ENCODE measurements at places on chromosomes 3 and 15.

- no peak for DNase-seq
Measured at GRCh38 chr3:148992027-148992634, 791 bp downstream of the GYG1 start.

DNA sequence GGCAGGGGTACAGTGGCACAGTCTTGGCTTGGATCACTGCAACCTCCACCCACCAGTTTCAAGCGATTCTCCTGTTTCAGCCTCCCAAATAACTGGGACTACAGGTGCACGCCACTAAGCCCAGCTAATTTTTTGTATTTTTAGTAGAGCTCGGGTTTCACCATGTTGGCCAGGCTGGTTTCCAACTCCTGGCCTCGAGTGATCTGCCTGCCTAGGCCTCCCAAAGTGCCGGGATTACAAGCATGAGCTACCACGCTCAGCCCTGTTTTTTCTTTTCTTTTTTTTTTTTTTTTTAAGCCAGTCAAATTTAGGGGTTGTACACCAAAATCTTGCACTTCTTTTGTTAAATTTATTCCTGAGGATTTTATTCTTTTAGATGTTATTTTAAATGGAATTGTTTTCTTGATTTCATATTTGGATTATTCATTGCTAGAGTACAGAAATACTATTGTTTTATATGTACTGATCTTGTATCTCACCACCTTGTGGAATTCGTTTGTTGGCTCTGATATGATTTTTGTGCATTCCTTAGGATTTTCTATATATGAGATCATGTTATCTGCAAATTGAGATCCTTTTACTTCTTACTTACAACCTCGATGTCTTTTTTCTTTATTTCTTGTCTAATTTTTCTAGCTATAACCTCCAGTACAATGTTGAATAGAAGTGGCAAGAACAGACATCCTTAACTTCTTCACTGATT lies 65.6 kb downstream of the ZNF609 start:
- no peak for DNase-seq

GRCh38 chr3:131033480-131034080 lies 6.9 kb downstream of the NEK11 start:
- peak; percentile 86 for DNase-seq

DNA sequence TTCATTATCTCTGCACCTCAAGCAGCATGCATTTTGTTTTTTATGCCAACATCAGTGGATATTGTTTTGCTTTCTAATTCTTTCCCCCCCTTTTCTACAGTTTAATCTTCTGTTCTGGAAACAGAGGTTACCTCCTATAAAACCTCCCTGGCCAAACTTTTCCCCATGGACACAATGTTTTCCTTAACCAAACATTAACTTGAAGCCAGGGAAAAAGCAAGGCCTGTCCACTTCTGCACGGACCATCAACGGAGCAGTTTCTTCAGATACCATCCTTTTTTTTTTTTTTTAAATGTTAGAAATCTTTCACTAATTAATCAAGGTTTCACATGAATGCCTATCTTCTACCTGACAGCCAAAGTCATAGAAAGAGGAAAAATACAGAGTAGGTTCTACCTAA lies 127.0 kb downstream of the ADAMTS9 start:
- no peak for DNase-seq

DNA sequence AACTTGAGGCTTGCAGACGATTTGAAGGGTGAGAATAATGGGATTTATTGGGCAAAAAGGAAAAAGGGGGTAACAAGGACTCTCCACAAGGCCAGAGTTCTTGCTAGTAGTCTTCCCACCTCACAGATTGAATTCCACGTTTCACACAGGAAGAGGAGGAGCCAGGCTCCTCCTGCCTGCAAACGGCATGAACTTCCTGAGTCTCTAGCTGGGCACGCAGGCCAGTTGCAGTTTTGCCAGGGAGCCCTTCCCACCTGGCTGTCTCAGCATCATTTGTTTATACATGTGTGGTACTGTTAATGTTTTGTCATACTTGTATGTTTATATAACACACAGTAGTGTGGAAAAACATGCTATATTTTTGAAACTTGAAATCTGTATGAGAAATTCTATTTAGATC lies 155.0 kb downstream of the NLGN1 start:
- DNase-seq: no peak

GRCh38 chr3:170529346-170529745 lies 56.5 kb downstream of the SLC7A14 start:
- DNase-seq: no peak

DNA sequence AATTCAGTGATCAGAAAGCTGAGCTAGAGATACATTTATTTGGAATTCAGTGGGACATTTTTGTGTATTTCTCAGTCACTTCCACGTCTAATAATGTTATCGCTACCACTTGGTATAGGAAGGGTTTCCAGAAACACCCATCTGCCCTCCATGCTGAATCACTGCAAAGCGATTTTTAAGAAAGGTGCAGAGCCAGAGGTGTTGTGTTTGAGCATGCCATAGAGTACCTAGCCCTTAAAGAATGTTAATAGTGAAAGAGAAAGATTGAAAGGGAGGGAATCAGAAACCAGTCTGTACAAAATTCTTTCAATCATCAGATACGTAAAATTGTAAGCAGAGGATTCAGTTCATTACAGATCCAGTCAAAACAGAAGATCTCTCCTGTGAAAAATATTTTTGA lies 80.1 kb upstream of the ARL6 start:
- DNase-seq: no peak

DNA sequence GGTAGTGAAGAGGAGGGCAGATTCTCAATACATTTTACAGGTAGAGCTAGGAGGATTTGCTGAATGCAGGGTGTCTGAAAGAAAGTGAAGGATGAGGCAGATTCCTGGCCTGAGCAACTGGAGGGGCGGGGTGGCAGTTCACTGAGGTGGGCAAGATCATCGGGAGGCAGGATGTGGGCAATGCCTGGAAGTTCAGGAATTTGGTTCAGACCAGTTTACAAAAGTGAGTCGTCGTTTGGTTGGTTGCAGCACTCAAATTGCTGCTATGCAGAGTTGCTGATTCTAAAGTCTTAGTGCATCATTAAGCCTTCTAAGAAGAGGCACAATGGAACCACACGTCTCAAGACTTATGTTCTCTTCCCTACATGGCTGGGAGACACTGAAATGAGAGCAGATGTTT lies 134.0 kb downstream of the MFSD1 start:
- no peak for DNase-seq

DNA sequence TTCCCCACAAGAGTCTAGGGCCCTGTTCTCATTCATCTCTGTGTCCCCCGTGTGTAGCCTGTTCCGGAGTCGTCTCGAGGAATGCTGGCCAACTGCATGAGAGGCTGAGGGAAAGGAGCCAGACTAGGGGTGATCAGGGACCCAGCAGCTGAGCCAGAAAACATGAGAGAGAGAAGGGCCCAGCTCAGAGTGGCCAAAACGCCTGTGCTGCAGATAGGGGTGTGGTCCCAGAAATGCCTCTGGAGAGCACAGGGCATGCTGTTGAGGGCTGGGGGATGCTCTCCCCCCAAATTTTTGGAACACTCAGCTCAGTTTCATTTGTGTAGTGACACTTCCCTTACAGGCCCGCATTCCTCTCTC lies 14.1 kb downstream of the CYP1A2 start:
- no peak for DNase-seq

GRCh38 chr15:60555291-60555690 lies 76.3 kb upstream of the ICE2 start:
- DNase-seq: no peak

DNA sequence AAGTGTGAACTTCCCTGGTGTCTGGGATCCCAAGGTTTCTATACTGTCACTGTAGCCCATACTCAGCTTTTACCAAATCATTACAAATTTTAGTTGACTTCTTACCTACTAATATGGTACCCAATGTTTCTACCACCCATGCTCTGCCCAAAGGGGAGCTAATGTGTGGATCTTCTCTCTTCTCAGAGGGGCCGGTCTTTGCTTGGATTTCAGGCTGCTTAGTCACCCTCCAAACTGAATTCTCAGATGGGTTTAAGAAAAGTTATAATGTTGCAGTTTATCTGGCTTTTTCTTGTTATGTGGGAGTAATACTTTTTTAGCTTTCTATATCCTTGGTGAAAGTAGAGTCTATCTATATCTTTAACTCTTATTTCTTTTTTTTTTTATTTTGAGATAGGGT lies 67.1 kb upstream of the AKAP13 start:
- no peak for DNase-seq

DNA sequence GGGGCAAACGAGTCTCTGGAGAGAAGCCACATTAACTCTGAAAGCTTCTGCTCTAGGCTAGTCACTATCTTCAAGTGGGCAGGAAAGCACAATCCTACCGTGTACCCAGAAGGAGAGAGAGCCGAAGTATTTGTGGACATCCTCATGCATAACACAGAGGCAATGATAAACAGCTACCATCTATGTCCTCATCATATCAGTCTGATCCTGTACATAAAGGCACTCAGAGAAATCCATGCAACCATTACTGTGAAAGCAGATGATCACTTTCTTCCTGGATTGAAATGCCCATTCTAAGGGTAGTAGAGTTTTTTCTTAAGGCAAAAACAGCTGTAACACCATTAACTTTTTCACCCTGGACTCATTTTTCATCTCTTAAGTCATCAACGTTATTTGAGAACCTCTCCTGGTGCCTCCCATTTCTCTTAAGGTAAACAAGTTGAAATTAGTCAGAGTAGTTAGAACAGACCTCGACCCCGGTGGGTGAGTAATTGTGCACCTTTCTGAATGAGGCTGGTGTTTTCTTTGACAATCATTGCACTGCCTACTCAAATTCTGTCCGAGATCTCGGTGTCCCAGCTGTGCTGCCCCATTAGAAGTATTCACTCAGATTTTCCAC lies 327.4 kb downstream of the SHQ1 start:
- DNase-seq: peak; percentile 66

DNA sequence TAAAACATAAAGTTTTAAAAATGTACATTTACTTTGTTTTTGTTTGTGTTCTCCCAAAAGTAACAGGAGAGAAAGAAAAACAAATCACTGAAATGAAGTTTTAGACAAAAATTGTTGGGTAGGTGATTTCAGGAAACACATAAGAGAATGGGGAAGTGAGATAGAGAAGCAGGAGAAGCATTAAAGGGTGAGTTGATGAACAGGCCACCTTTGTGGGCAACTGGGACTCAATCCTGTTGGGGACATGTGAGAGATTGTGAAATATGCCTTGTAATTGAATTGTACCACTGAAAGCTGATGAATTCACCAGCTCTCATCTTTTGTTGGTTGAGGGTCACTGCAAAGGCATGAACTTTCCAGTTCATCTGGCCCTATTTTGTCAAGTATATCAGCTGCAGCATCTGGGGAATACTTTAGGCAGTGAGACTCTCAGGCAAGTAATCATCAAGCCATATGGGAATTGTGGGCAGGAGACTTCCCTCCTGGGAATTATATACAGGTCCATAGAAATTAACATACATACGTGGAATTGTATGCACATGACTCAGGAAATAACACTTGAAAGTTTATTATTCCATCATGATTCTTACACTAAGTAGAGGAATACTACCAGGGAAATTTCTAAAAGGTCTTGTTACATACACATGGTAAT lies 181.0 kb downstream of the ZBBX start:
- DNase-seq: no peak
